ENCODE measurements at places on chromosomes 4 and X. TPM values are rescaled to one million over a fixed set of nuclear protein-coding genes. Genes with fewer than 3 reads are reported as not detected.

GRCh38 chr4:83569429-83569828, 33.5 kb downstream of the GPAT3 start:
- no peak for DNase-seq

DNA sequence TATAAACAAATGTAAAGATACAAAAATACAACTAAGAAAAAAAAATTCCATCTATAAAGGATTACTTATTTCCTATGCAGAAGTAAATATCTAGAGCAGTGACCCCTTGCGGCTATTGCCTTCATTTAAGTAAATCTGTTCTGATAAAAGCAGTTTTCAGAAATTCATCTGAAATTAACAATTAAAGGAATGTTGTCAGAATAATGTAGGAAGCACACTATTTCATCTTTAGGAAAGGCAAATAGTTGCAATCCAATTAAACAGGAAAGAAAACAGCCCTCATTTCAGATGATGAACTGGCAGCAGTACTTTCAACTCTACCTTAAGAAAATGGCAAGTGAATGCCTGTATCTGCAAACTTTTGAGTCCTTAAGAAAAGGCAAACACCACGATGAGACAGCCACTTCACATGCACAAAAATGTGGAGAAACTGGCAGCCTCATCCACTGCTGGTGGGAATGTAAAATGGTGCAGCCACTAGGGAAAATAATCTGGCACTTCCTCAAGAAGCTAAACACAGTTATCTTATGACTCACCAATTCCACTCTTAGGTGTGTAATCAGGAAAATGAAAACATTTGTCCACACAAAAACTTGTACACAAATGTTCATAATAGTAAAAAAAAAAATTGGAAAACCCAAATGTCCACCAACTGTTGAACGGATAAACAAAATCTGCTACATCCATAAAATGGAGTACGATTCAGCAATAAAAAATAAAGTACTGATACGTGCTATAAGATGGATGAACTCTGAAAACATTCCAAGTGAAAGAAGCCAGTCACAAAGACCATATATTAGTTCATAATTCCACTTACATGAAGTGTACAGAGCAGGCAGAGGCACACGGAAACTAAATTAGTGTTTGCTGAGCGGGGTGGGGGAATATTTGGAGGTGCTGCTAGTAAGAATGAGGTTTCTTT, 2.0 kb upstream of the THAP9 start:
- peak; percentile 83 for DNase-seq

The XAGE2 gene
- total RNA-seq, result not detected

DNA sequence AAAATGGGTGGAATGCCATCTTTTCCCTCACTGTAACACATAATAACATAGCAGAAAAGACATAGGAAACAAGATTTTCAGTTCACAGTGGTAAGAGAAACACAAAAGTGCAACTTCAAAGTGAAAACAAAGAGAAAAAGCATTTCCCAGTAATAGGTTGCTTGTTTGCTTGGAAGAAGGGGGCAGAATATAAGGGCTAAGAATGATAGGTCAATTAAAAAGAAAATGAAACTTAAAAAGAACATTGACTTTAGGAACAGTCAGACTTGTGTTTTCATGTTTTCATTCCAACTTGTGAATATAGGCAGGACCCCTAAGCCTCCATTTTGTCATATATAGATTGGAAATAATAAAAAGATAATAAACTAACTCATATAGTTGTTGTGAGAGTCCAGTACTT, 168.2 kb upstream of the PPP3CA start:
- no peak for DNase-seq

GRCh38 chr4:7753931-7754465, 185.7 kb downstream of the AFAP1 start:
- no peak for DNase-seq

DNA sequence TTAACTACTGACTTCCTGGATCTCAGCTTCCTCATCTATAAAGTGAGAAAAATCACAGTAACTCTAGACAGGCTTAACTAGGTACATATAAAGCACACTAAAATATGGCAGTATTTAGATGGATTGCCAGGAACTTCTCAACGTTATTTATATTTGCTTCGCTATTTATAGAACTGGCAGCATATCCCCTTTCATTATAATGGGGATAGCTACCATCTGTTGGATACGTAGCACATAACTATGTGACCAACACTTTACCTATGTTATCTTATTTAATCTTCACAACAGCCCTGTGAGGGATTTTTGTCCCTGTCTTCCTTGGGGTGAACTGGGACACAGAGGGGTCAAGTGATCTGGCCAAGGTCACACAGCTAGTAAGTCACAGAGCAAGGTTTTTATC, 64.6 kb downstream of the ENPEP start:
- DNase-seq, result no peak

GRCh38 chr4:6324999-6325787, 55.5 kb downstream of the WFS1 start:
- DNase-seq, result peak; percentile 41

DNA sequence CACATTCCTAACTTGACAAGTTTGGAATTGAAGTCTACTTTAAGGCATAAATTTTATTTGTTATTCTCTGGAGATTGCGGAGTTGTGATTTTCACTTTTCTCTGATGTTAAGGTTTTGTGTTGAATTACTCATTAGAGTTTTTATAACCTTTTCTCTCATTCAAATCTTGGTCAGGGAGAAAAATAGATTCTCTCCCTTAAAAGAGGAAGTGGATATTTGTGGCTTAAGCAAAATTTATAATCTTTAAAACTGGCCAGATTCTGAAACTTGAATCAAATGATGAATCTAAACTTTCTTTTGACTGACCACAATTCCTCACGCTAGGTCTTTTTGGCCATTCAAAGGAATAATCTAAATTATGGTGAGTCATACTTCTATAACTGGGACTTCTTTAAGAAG, 361.4 kb downstream of the TEX13C start:
- DNase-seq, result no peak

GRCh38 chrX:130566028-130566683, 164.4 kb downstream of the RBMX2 start:
- no peak for DNase-seq

The GPR119 gene
- not detected for total RNA-seq

- DNase-seq, result no peak
Observed at GRCh38 chrX:17588303-17588702, 149.0 kb upstream of the SCML1 start.

- DNase-seq, result no peak
Observed at GRCh38 chr4:141174457-141174856, 41.2 kb upstream of the RNF150 start.

DNA sequence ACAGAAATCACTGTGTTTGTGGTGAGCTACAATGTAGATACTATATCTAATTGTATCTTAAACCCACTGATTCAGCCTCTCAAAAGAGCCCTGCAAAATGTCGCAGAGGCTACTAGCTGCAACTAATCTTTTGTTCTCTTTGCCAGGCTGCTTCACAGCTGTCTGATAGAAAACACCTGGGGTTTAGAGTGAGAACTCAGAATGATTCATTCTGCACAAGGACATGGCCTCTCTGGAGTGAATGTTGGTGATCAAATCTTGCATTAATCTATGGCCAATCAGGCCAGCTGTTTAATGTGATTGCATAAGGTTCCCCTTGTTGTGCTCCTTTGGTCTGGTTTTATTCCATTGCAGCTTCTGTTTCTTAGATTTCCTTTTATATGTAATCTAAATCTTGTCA, 100.3 kb downstream of the EMCN start:
- peak; percentile 25 for DNase-seq

GRCh38 chrX:84865113-84865512, 138.6 kb upstream of the APOOL start:
- DNase-seq, result peak; percentile 0

DNA sequence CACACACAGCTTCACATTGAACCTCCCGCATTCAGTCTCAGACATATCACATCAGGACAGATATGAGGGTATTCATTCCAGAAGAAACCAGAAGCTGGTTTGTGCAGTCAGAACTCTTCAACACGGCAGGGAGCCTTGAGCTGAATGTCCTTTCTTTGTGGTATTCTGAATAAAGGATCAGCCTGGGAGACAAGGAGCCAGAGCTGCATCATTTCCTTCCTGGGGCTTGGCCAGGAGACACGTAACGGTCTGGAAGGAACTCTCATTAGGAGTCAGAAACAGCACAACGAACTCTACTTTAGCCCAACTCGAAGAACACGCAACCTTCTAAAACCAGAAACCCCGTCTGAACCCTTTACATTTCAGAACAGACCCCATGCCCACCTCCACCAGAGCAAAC, 46.4 kb downstream of the KDR start:
- DNase-seq, result no peak

- DNase-seq, result no peak
Observed at GRCh38 chr4:26937139-26937538, 76.5 kb downstream of the STIM2 start.

The ARHGAP10 gene
- total RNA-seq, result 8.4 TPM

GRCh38 chr4:163072222-163072621, 94.5 kb downstream of the NAF1 start:
- DNase-seq, result peak; percentile 65

DNA sequence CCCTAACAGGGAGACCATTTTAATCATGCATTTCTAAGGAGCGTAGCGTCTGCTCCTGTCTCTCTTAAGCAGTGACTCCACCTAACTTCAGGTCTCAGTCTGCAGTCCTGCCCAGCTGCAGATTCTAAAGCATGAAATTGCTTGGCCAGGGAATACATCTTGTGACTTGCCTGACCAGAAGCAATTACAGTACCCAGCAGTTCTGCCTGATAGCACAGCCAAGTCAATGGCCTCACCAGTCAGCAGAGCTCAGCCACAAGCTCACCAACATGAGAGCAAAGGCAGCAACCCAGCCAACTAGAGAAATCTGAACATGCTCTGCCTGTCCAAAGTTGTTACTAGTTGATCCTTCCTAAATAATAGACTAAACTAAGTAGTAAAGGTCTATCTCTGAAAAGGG, 2011.9 kb upstream of the PCDH10 start:
- DNase-seq, result no peak

DNA sequence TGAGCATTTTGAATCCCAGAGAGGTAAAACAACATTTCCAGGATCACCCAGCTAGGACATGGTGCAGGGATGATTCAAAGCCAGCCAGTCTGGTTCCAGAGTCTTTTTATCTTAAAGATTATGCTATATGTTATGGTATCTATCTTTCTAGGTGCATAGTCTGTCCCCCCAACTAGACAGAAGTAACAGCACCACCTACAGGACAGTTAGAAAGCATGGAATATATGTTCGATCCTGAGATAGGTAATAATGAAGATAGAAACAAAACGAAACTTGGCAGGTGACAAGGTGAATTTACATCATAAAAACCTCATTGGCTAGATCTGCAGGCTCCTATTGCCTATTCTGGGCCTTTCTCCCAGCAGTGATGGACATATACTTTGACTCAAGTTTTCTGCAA, 723.2 kb downstream of the SMARCA1 start:
- no peak for DNase-seq

GRCh38 chr4:99341426-99341825, 11.1 kb downstream of the ADH1C start:
- no peak for DNase-seq

DNA sequence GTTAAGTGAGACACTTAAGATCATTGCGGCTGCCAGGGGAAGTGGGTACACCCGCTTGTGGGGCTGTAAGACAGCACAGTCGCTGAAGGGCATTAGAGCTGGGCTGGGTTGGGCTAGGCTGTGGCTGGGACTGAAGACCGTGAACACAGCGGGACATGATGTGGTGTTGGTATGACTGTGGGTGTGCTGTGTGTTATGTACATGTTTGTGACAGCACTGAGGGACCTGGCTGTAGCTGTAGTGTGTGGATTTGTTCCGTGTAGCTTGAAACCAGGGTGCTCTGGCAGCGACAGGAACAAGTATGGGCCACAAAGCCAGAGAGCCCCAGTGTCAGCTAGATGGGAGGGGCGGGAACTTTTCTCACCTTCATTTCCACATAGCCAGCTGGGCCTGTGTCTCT, 82.1 kb downstream of the NHSL2 start:
- no peak for DNase-seq

GRCh38 chr4:98639108-98639507, 19.3 kb downstream of the TSPAN5 start:
- DNase-seq, result no peak

- DNase-seq, result peak; percentile 45
Observed at GRCh38 chr4:86416081-86416480, 56.2 kb upstream of the MAPK10 start.

GRCh38 chrX:130204647-130205046, 32.9 kb downstream of the RAB33A start:
- no peak for DNase-seq

DNA sequence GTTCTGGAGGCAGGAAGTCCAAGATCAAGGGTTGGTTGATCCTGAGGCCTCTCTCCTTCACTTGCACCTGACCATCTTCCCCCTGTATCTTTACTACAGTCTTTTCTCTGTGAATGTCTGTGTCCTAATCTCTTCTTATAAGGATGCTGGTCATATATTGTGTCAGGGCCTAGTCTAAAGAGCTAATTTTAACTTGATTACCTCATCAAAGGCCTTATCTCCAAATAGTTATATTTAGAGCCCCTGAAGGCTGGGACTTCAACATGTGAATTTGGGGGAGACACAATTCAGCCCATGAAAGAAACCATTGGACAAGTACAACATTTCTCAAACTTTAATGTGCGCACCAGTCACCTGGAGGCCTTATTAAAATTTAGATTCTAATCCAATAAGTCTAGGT, 62.8 kb upstream of the DYNLT3 start:
- no peak for DNase-seq

GRCh38 chr4:120753854-120754253, 168.7 kb downstream of the PRDM5 start:
- no peak for DNase-seq

- DNase-seq, result no peak
Observed at GRCh38 chr4:148288448-148288847, 153.8 kb downstream of the NR3C2 start.

DNA sequence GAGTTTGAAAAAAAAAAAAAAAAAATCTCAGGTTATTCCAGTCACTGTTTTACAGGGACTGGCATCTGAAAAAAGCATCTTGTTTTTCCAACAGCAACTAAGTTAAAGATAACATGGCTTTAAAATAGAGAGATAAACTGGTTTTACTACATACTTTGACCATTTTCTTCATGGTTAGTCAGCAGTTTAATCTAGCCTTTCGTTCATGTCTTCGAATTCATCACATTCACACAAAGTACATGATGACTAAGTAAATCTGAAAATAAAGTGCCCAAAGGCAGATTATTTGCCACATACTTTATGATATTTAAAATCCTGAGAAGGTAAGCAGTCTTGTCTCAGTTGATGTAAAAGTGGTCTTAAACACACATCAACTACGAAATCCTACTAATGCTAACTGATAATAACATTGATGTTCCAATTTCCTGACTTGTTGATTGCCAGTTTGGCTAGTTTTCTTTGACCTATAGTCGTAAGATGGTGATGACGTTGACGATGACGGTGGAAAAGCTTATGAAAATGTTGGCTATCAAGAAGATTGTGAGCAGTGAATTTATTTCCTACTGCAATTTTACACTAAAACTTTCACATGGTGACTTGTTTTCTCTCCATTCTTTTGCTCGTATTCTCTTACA, 540.5 kb upstream of the BOD1L1 start:
- DNase-seq, result peak; percentile 92

GRCh38 chr4:92651536-92651935, 347.8 kb downstream of the GRID2 start:
- DNase-seq, result no peak
